HuH-7.5 (cell line): ENCODE measurements at places on chromosomes 1 and 21.

DNA sequence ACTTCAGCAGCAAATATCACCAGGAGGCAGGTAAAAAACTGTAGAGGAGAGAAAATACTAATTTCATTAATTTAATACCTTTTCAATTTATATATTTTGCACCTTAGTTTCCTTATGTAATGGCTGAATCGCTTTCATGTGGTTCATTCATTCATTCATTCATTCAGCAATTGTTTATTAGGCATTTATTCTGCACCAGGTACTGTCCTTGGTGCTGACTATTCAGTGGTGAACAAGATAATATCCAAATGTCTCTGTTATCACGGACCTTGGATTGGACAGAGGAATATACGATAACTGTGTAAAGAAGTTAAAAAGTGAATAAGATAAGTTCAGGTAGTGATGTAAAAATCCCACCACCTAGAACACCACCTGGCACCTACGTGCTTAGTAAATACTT is 28.8 kb downstream of the TSPAN2 start:
- no peak for DNase-seq

- DNase-seq = peak; percentile 91
Observed at GRCh38 chr1:205321162-205321958, at the start of gene NUAK2. NUAK2 (minus strand) TSS chr1:205321745; CDS start chr1:205321628, 117 bp downstream.

- DNase-seq = peak; percentile 13
Observed at GRCh38 chr1:184792450-184792969, 37.9 kb upstream of the EDEM3 start.

GRCh38 chr1:147273409-147274336 is 31.2 kb downstream of the CHD1L start:
- DNase-seq = peak; percentile 38

GRCh38 chr1:189027512-189027911 is 1450.2 kb downstream of the BRINP3 start:
- no peak for DNase-seq

- DNase-seq = no peak
Observed at GRCh38 chr1:184483101-184483683, 96.4 kb downstream of the C1orf21 start.

DNA sequence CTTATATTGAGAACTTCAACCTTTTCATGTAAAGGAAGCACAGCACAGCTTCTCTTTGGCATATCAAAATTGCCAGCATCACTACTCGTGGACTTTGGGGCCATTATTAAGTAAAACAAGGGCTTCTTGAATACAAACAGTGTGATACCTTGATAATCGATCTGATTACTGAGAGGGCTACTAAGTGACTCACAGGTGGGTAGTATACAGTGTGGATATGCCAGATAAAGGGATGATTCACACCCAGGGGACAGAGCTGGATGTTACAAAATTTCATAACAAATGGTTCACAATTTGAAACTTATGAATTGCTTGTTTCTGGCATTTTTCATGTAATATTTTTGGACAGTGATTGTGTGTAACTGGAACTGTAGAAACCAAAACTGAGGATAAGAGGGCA is 15.4 kb downstream of the HDAC1 start:
- no peak for DNase-seq

- DNase-seq = no peak
Observed at GRCh38 chr1:214018386-214019268, 30.9 kb downstream of the PROX1 start.

DNA sequence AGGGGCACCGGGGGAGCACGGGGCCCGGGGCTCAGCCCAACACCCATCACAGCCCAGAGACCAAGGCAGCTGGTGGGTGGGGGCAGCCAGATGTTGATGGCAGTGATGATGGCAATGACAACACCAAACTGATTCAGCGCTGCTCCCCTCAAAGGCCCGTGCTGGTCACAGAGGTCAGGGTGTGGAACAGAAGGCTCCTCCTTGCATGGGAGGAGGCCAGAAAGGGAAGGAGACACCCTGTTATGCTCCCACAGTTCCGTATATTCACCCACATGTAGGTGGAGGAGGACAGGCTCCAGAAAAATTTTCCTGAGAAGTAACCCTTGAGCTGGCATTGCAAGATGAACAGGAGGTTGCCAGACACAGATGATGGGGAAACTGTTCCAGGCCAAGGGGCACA is 414 bp downstream of the GUCA2B start:
- DNase-seq = no peak

GRCh38 chr1:5513846-5514526 is 478.2 kb downstream of the NPHP4 start:
- no peak for DNase-seq

DNA sequence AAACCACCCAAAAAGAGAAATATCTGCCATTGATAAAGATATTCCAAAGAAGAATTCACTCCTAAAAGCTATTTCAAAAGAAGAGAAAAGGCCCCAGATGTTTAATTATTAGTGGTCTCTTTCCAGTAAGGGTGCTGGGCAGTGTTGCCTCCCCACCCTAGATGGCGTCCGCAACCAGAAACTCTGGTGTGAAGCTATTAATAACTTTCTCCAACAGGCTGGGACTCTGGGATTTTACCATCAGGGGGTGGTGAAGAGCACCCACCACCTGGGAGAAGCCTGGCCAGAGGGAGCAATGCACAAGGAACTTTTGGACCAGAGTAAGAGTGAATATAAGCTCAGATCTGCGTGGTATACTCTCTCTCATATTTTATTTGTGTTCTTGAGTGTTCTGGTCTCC is 115.4 kb upstream of the TIAM1 start:
- no peak for DNase-seq

DNA sequence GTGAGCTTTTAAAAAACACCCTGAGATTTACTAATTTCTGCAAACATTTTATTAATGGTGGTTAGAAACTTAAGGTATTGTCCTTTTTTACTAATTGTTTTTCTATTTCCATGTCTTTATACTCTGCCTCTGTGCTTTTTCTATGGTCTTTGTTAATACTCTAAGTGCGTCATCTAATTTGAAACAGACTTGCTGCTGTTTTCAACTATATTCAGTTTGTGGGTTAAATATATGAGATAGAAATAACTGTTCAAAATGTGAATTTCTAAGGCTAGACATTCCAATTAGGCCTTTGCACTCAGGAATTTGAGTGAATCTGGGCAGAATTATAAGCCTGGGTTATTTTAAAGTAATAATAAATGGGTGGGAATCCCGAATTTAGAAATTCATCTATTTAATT is 82.4 kb upstream of the COL11A1 start:
- no peak for DNase-seq

DNA sequence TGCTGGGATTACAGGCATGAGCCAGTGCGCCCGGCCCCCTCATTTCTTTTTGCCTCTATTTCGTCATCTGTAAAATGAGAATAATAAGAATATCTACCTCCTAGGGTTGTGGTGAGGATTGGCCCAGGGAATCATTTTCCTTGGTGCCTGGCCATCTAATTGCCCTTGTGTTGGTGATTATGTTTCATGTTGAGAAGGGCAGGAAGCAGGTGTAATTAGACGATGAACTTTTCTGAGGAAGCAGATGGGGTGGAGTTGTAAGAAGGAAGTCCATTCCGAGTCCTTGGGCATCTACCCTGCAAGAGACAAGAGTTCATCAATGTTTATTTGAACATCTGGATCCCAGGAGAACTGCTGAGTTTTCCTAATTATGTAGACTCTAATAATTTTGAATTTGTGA is 38.7 kb upstream of the NEK2 start:
- no peak for DNase-seq

- DNase-seq = no peak
Observed at GRCh38 chr1:40899230-40899870, 37.2 kb upstream of the CITED4 start.

DNA sequence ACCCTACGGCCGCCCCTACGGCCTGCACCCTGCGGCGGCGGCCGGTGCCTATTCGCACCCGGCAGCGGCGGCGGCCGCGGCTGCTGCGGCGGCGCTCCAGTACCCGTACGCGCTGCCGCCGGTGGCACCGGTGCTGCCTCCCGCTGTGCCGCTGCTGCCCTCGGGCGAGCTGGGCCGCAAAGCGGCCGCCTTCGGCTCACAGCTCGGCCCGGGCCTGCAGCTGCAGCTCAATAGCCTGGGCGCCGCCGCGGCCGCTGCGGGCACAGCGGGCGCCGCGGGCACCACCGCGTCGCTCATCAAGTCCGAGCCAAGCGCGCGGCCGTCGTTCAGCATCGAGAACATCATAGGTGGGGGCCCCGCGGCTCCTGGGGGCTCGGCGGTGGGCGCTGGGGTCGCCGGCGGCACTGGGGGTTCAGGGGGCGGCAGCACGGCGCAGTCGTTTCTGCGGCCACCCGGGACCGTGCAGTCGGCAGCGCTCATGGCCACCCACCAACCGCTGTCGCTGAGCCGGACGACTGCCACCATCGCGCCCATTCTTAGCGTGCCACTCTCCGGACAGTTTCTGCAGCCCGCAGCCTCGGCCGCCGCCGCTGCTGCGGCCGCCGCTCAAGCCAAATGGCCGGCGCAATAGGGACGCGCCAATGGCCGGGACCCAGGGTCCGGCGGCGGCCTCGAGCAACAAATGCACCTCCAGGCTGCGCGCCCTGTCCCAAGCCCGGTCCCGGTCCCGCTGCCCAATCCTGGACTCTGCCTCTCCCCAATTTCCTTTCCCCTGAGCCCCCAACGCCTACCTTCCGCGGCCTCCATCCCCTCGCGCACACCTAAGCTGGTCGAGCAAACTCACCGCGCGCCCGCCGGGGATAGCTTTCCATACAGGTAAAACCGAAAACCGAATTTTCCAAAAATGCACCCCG is 1.8 kb downstream of the FOXD3 start:
- DNase-seq = no peak

DNA sequence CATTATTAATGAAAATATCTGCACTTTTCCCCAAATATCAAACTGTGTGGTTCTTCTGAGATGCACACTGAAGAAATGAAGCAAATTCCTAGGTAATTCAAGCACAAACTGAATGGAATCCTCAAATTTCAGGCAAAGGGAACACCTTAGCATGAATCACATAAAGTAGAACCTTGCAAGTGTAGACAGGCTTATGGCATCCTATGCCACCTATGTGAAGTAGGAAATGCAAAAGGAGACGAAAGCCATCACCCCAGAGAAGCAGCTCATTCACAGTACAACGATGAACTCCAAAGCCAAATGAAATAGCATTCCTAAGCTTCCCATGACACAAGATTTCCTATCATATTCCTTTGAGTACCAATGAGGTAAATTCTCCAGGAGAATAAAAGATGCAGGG is 461.2 kb upstream of the RUNX1 start:
- DNase-seq = no peak

- no peak for DNase-seq
Observed at GRCh38 chr21:37843191-37843590, 73.1 kb downstream of the KCNJ6 start.

DNA sequence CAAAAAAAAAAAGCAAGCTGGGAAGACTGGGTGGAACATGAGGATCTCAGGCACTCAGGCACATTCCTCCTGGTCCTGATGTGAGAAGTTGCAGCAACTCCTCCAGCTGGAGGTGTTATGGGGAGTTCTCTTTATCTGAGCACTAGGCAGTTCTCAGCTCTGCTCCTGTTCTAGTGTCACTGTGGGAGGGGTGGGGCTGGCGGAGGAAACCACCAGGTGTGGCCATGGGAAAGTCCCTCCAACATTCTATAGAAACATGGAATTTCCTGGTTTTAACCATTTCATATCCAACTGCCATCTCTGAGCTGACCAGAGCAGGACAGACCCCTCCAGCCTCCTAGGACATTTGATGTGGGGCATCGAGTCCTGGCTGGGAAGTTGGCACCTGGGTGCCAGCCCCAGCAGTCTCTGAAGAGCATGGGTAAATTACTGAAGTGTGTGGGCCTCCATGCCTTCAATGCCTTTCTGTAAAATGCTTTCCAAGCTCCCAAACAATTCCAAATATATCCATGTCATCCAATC is 804 bp upstream of the IKBKE start:
- DNase-seq = no peak

DNA sequence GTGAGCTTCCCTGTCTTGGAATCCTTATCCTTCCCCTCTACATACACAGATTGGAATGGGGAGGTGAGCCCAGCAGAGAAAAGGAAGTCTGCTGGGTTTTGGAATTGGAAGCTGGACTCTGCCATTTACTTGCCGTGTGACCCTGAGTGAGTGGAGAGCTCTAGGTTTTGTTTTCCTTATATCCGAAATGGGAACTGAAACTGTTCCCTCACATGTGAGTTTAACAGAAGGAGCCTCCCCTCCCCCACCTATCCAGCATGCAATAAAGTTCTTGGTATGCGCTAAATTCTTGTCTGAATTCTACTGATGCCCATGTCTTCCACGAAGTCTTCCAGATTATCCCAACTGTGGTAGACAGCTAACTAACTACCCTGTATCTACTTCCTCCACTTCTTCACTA is 58.7 kb downstream of the NENF start:
- no peak for DNase-seq

- DNase-seq = no peak
Observed at GRCh38 chr1:203076031-203076511, 9.7 kb downstream of the MYOG start.

DNA sequence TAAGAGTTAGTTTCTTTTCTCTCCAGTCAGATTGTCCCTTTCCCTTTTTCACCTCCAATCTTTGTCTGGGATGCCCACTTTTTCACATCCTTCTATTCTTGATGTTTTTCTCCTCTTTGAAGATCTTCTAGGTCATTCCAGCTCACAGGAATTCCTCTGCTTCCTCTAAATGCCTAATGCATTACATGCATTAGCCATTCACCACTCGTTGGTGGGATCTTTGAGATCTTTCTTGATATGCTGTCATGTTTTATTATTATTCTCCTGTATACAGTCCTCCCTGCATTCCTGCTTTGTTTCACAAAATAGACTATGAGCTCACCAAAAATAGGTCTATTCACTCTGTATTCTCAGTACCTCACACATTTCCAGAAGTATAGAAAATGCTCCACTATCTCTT is 129.0 kb downstream of the LYPLAL1 start:
- DNase-seq = no peak

DNA sequence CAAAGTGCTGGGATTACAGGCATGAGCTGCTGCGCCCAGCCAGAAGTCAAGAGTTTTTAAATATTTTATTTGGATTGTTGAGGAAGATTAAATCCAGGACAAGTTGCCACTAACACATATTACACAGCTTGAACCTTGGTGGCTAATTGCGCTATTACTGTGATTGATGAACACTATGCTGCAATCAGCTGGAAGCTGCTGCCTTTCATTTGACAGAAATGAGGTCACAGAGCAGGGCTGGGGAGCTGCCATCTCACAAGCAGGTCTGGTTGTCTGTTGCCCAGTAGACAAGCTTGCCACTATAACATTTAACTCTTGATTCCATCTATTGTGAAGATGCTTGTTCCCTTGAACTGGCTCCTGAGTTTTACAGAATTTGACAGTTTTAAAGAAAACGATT is 37.4 kb upstream of the NRDC start:
- DNase-seq = no peak

GRCh38 chr1:17061892-17062291 is 8.1 kb upstream of the SDHB start:
- no peak for DNase-seq

GRCh38 chr1:19909392-19909791 is 14.0 kb downstream of the PLA2G2E start:
- no peak for DNase-seq

DNA sequence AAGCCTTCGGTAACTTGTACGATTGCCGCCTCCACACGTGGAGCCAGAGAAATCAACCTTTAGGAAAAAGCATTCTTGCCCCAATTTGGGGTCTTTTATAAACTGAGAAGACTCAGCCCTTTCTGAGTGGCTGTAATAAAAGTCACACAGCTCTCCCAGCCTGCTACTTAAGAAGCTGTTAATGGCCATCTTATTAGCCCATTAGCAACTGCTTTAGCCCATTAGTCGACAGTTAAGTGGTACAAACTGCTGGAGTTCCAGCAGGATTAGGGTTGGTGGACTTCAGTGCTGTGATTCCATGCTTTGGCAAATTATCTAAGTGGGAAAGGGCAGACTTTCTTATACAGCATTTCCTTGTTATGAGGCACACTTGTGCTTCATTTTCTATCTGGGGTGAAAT is 461.3 kb downstream of the RPS6KC1 start:
- no peak for DNase-seq

GRCh38 chr1:232636799-232637198 is 6.9 kb upstream of the SIPA1L2 start:
- DNase-seq = no peak
